ENCODE measurements at places on chromosomes 12 and 14.

DNA sequence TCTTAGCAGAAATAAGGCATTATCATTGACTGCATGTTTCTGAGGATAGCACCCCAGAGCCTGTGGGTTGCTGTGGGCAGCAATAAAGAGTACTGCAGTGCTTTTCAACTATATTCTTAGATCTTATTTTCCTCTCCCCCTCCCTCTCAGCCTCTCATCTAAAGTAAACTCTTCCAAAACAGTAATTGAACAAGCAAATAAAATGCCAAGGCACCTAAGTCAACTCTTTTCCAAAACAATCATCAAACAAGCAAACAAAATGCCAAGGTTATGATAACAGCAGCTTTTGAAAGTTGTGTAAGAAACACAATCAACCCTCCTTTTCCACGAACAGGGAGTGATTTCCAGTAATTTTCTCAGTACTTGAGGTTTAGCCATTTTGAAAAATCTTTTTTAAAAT, 1542.6 kb downstream of the AACS start:
- no peak for DNase-seq

DNA sequence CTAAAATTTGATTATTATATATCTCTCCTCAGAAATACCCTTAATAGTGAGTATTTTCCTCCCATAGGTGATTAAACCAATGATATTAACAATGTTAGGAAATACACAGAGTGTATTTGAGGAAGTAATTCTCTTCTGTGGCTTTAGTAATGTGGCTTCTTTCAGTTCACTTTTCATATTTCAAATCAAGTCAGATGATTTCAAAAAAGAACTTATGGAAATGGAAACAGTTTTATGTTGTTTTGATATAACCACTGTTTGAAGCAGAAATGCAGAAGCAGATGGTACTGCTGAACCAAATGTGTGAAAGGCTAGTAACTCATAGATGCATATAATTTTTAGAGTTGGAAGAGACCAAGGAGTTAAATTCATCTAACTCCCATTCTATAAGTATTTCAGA, 1.9 kb upstream of the GPR33 start:
- no peak for DNase-seq

DNA sequence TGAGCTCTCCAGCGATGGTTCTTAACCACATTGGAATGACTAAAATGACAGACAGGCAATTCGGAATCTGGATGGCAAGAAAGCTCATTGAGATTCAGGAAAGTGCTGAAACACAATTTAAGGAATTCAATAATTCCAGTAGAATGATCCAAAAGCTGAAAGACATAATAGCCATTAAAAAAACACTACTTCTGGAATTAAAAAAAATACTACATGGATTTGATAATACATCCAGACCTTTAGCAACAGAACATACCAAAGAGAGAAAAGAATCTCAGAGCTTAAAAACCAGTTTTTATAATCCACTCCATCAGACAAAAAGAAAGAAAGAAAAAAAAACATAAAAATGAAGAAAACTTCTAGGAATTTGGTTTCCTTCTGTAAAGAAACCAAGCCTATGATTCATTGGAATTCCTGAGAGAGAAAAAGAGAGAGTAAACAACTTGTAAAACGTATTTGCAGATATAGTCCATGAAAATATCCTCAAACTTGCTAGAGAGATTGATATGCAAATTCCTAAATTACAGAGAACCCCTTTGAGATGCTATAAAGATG, 52.8 kb downstream of the SLCO1B1 start:
- DNase-seq, result no peak

- no peak for DNase-seq
Measured at GRCh38 chr12:30774599-30774998, 19.8 kb upstream of the CAPRIN2 start.

DNA sequence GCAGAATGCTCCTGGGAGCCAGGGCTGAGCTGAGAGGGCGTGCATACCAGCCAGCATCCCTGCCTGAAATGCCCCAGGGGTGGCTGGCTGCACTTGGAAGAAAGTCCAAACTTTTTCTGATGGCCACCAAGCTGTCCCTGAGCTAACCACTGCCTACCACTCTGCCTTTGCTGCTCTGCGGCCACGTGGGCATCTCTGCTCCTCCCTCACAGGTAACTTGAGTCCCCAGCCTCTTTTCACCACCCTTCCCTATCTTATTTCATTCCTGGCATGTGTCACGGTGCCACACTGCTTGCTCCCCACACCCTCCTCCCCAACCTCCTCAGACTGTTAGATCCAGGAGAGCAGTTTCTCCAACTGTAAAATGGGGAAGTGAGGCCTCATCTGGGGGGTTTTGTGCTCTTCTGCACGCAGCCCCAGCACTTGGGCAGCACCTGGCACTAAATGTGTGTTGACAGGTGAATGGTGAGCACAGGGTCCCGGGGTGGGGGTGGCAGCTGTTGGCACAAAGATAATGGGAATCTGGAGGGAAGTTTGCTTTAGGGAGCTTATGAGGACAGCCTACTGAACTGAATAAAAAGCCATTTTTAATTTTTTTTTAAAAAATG, 113.0 kb downstream of the GLT1D1 start:
- no peak for DNase-seq

All from C1 segment of cervical spinal cord (tissue), 14 donors.